ENCODE measurements at places on chromosomes 12 and 14.

- peak; percentile 64 for DNase-seq
These were observed 35.8 kb upstream of the FBXO33 start for GRCh38 chr14:39467889-39468524.

- no peak for DNase-seq
These were observed 4.5 kb downstream of the C1QL4 start for GRCh38 chr12:49332441-49332861.

GRCh38 chr12:9735601-9736000 is 2.7 kb upstream of the CLECL1 start:
- DNase-seq: no peak

DNA sequence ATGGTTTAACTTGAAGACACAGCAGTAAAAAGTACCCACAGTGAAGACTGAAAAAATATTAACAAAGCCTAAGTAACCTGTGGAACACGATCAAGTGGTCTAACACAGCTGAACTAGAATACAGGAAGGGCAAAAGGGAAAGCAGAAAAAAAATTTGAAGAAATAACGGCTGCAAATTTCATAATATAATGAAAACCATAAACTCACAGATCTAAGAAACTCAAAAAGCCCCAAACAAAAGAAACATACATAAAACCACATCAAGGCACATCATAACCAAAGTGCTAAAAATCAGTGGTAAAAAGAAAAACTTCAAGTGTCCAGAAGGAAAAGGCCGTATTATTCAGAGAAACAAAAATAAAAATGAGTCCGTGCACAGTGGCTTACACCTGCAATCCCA is 30.9 kb downstream of the SPPL3 start:
- DNase-seq: no peak

- peak; percentile 51 for DNase-seq
These were observed 1.8 kb downstream of the SPSB2 start for GRCh38 chr12:6871052-6871957.

GRCh38 chr14:36268121-36268520 is 52.3 kb downstream of the MBIP start:
- no peak for DNase-seq

- no peak for DNase-seq
These were observed 9.9 kb downstream of the SOAT2 start for GRCh38 chr12:53113136-53113705.

Data from activated naive CD4-positive, alpha-beta T cell treated with anti-CD3 and anti-CD28 coated beads for 36 hours (primary cell).